ENCODE measurements at places on chromosomes 5 and 9.
A peak's percentile ranks its signal among the peaks of the same experiment; 100 is the strongest.

GRCh38 chr9:126558051-126558665 is 55.6 kb upstream of the LMX1B start:
- DNase-seq: peak; percentile 89

DNA sequence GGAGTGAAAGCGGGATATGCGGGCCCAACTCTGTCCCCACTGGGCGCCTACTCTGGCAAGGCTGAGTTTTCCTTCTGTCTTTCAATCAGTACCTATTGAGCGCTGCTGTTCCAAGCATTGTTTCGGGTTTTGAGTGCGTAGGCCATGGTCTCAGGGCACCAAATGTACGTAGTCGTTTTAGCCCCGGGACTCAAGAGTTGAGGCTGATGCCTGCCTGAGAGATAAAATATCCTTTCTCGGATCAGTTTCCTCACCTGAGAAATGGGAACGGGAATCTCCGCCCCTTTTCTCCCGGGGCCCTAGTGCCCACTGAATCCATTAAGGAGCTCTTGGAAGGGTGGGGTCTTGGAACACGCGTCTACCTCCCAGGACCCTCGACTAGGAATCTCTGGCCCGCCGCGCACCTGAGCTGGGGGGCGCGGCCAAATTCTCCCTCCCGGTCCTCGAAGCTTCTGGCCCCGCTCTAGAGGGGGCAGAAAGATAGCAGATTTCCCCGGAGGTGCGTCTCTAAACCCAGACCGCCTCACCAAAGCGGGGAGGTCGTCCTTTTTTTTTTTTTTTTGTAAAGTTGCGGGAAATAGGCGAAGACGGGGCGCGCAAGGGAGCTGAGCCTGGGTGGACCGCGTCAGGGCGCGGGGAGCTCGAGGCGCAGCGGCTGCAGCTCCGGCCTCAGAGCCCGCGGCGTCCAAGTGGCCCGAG is 494 bp upstream of the CXXC5 start:
- no peak for DNase-seq

GRCh38 chr9:127658428-127658827 is 46.4 kb downstream of the STXBP1 start:
- DNase-seq: no peak

DNA sequence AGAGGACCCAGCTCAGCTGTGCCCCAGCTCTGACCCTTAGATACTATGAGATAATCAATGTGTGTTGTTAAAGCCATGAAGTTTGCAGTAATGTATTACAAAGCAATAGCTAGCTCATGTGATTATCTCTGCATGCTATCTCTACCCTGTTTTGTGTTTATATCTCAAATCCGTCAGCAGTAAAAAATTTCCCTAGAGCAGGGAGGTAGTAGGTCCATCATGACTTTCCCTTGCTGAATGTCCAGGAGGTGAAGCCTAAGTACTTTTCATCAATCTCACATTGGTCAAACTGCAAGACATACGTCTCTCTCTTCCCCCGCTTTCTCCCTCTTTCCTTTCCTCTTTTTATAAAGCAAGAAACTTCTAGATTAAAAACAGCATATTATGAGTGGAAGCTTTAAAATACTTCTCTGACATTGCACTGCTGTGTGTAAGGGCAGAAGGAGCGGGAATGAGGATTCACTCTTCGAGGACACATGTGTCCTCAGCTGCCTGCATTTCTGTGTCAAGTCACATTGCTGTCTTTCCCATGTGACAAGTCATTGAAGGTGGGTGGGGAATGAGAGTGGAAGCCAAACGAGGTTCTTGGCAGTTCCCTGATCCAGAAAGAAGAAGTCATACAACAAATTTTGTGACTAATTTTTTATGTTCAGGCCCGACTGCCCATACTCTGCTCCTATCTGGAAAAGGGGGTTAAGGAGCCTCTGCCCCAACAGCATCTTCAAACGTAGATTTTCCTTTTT is 93.1 kb upstream of the RETREG1 start:
- no peak for DNase-seq

DNA sequence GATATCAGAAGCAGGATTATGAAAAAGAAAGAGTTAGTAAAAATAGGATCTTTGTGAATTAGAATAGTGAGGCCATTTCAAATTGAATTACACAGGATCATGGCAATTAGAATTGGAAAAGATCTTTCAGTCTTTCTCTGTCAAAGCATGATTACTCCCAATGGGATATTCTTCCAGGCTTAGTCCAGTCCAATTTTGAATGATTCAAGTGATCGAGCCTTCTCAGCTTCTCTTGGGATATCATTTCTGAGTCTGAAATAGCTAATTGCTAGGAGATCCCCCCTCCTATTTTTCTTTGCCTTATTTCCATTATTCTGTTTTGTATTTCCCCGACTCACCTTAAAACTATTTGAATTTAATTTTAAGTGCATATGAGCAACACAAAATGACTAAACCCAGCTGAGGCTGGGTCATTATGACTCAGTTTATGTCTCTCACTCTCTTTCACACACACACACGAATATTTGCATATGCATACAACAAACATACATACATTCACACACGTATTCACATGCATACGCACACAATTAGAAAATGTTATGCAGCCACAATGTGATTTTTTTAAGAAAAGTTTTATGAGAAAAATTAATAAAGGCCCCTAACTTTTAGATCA is 34.8 kb upstream of the EFNA5 start:
- no peak for DNase-seq

- DNase-seq: no peak
Observed at GRCh38 chr9:123924727-123925126, 5.2 kb downstream of the DENND1A start.

GRCh38 chr5:96788112-96788749 is 19.5 kb downstream of the ERAP1 start:
- DNase-seq: no peak

DNA sequence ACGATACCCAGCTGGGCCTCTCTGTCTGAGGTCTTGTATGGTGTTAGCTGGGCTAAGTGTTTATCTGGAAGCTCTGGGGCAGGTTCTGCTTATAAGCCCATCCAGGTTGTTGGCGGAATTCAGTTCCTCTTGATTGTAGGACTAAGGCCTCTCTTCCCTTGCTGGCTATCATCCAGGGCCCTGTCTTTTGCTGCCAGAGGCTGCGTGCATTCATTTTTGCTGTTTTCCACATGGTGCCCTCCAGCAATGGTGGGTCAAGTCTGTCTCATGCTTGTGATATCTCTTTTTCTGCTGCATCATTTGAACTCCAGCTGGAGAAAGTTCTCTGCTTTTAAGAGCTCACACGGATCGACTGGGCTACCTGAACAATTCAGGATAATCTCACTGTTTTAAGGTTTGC is 105.7 kb upstream of the ZNF618 start:
- DNase-seq: no peak

DNA sequence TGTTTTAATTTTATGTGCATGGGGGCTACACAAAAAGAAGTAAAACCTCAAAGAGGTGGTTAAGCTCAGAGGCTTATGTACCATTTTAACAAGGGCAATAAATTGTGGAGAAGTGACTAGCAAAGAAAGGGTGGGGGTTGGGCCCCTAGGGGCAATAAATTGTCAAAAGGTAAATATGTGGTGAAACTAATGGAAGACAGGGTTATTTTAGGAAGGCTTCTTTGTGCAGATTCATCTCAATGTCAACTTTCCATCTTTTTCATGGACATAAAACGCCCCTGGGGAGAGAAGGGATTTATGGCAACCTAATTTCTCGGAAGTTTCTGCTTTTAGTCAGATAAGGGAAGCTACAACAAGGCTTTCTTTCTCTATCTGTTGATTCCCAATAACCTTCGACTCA is 42.5 kb upstream of the GOLM1 start:
- DNase-seq: no peak

DNA sequence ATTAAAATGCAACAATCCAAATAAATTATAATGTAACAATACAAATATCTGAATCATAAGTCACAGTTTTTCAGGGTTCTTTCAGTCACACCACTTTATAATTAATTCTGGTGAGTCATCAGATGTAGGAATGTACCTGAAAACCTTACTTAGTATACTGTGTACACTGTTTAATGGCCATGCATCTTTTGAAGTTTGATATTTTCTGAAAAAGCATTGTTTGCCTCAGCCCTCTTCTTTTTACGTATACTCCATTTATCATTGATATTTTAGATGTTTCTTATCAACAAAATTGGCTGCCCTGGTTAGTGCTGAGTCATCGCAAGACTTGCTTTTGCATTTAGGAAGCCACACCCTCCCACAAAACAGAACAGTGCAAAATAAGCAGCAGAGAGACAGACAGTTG is 218.6 kb downstream of the PJA2 start:
- DNase-seq: no peak

DNA sequence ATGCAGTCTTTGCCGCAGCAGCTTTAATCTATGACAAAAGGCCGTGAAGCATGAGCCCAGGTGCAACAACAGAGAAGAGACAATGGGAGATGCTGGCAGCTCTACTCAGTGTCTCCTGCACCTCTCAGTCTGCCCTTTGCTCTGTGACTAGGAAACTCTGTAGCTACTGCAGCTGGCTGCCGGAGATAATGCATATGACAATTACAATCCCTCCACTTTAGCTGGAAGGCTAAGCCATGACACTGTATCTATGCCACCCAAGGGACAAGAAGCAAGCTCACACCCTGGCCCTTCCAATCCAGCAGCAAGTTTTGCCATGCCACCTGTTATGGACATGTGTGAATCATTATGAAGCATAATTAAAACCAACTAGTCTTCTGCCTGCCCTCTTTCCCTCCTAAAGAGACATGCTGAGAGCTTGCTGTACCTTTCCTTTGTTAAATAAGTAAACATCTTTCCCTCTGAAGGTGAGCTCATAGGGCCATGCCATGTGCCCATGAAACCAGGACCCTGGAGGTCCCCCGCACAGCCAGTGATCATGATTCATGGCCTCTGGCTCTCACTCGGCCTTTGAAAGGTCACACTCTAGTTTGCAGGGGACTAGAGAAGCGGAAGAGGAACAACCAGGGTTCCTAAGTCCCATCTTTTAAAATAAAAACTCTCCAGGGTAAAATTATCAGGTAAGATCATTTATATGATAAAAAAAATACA is 219.4 kb downstream of the SPOCK1 start:
- DNase-seq: no peak

GRCh38 chr9:69757996-69758675 is 1.7 kb downstream of the PTAR1 start:
- DNase-seq: no peak

DNA sequence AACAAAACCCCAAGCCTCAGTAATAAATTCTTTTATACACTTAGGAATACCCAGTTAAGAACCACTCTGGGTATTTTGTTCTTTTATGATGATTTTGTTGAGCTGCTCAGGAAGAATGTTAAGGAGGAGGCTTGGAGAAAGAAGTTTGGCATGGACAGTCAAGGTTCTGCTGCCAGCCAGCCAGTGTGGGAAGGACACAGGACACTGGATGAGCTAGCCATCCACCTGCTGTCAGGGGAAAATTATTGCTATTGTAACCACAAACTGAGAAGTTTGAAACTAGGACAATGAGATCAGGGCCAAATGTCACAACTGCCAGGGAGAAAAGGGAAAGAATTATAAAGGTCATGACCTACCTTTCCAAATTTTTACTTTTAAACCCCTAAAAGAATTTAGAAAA is 25.9 kb upstream of the ADAMTSL1 start:
- DNase-seq: no peak

GRCh38 chr5:74717596-74717995 is 32.6 kb downstream of the HEXB start:
- DNase-seq: no peak

- no peak for DNase-seq
Observed at GRCh38 chr5:16809010-16809394, 127.1 kb downstream of the MYO10 start.

DNA sequence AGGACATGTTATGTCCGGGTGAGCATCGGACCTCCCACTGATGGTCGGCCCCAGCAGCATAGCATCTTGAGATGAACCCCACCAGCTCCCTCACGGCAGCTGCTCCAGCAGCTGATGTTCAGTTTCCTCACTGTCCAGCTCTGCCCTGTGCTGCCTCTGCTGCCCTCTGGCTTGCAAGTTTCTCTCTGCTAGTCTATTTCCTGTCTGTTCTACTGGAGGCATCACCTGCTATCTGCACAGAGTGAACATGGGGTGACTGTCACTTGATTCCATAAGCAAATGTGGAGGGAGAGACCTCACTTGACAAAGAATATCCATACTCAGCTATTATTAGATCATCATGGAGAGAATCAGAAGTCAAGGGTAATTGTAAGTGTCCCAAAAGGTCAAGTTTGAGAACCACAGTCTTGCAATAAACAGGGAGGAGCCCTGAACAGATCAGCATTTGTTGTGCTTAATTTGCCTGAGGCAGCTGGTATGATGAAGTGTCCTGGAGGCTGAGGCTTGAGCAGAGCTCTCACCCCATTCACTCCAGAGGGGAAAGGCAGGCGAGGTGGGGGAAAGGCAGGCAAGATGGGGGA is 702.8 kb downstream of the SEMA5A start:
- no peak for DNase-seq

GRCh38 chr5:91293131-91293530 is 90.0 kb downstream of the ARRDC3 start:
- DNase-seq: no peak

GRCh38 chr9:34363619-34364351 is 12.9 kb downstream of the MYORG start:
- peak; percentile 47 for DNase-seq

DNA sequence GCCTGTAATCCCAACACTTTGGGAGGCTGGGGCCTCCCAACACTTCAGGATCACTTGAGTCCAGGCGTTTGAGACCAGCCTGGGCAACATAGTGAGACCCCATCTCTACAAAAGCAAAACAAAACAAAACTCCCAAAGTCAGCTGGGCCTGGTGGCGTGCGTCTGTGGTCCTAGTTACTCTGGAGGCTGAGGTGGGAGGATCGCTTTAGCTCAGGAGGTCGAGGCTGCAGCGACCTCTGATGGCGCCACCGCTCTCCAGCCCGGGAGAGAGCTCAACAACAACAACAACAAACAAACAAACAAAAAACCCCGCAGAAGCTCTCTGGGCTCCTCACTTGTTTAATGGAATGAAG is 528 bp downstream of the ACOT12 start:
- DNase-seq: no peak

DNA sequence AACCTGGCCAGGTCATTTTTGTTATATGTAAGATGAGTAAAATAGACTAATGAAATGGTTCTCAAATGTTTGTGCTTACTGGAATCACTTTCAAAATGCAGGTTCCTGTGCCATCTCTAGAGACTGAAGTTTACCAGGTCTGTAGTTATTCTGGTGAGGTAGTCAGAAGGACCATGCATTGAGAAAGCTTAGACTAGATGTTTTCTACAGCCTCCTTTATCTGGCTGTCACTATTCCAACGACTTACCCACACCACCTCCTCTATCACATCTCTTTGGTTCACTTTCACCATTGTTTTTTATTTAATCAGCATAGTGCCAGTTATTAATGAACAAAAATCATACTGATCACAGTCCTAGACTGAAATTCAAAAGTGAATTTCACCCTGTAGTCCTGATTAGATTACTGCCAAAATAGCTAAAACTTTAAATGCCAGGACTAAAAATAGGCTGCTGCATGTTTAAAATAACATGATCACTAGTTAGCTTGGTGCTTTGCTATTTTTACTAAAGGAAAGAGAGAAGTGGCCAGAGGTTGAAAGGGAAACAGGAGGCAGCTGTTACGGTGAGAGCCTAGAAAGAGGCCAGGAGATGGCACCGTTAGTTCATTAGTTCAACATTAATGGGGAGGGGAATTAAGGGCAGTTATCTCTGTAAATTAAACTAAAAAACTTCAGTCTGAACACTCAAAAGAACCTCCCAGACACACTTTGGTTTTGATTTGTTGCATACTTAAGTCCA is 13.9 kb upstream of the FNIP1 start:
- DNase-seq: no peak
